Testis (tissue), 5 donors: ENCODE measurements at places on chromosomes 1 and 21. TPM values are rescaled to one million over a fixed set of nuclear protein-coding genes. Genes with fewer than 3 reads are reported as not detected.

The ZNF695 gene
- total RNA-seq, result 4.6 TPM

The CXADR gene
- total RNA-seq, result 87.0 TPM

DNA sequence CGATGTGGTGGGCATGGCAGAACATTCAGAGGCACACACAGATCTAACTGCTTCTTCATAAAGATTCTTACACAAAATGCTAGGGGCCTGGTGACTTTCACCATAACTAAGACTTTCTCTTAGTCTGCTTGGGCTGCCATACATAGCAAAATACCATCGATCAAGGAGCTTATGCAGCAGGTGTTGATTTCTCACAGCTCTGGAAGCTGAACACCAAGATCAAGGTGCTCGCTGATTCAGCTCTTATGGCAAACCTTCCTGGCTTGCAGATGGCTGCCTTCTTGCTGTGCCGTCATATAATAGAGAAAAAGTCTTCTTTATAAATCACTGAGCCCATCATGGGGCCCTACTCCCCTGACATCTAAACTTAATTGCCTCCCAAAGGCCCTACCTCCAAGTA is 487.3 kb downstream of the AJAP1 start:
- H3K27me3 ChIP-seq, result no peaks in the 10 kb centered on the region
- no peak for DNase-seq
- H3K36me3 ChIP-seq, result no peaks in the 10 kb centered on the region
- H3K4me1 ChIP-seq, result no peaks in the 10 kb centered on the region

GRCh38 chr1:203367057-203367456 is 16.1 kb upstream of the FMOD start:
- H3K4me1 ChIP-seq, result no peaks in the 10 kb centered on the region
- no peaks in the 10 kb centered on the region for H3K27me3 ChIP-seq
- H3K36me3 ChIP-seq, result no peaks in the 10 kb centered on the region
- DNase-seq, result no peak
- H3K27ac ChIP-seq, result no peak overlapping the region

- H3K4me1 ChIP-seq, result no peaks in the 10 kb centered on the region
- H3K27me3 ChIP-seq, result no peaks in the 10 kb centered on the region
- no peak overlapping the region for H3K4me3 ChIP-seq
- no peak overlapping the region for H3K27ac ChIP-seq
- H3K36me3 ChIP-seq, result no peaks in the 10 kb centered on the region
- DNase-seq, result no peak
Measured at GRCh38 chr1:56034222-56034621, 545.1 kb downstream of the PLPP3 start.

GRCh38 chr1:101167891-101168290 is 68.9 kb upstream of the S1PR1 start:
- no peak for DNase-seq
- H3K36me3 ChIP-seq, result no peaks in the 10 kb centered on the region
- H3K4me1 ChIP-seq, result no peaks in the 10 kb centered on the region
- H3K4me3 ChIP-seq, result no peak overlapping the region
- no peak overlapping the region for H3K27ac ChIP-seq

DNA sequence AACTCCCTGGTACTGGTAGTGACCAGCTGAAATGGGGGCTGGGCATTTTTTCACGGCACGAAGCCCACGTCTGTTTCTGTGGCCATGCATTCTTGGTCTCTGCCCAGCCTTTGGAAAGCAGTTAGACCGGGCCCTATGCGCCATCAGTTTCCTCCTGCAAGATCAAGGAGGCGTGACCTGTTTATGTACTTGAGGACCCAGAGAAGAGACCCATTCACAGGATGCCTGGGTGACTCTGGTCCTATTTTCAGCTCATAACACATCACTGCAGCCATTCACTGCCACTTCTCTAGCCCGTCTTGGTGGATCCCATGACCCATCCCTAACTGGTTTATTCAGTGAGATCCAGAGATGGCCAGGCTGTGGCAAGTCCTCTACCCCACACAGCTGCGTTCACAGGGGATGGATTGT is 70.4 kb downstream of the SPSB1 start:
- no peaks in the 10 kb centered on the region for H3K27me3 ChIP-seq
- H3K4me3 ChIP-seq, result no peak overlapping the region
- no peak for DNase-seq
- no peaks in the 10 kb centered on the region for H3K4me1 ChIP-seq

GRCh38 chr1:159429074-159429861 is 2.7 kb upstream of the OR10J4 start:
- DNase-seq, result no peak
- H3K27me3 ChIP-seq, result no peaks in the 10 kb centered on the region
- no peaks in the 10 kb centered on the region for H3K4me1 ChIP-seq
- no peak overlapping the region for H3K27ac ChIP-seq
- no peaks in the 10 kb centered on the region for H3K36me3 ChIP-seq
- no peak overlapping the region for H3K4me3 ChIP-seq
